Cardiac septum (tissue), 1 donor: ENCODE measurements at places on chromosomes 5 and 9. TPM values are rescaled to one million over a fixed set of nuclear protein-coding genes. Genes with fewer than 3 reads are reported as not detected.

The ABCA2 gene
- 41.5 TPM for total RNA-seq

The SVEP1 gene
- 6.7 TPM for total RNA-seq

The NMUR2 gene
- not detected for total RNA-seq

The PTPDC1 gene
- total RNA-seq: 14.0 TPM

The SLC24A2 gene
- total RNA-seq: 0.30 TPM

The RNF38 gene
- total RNA-seq: 41.2 TPM

- no peak for DNase-seq
Observed at GRCh38 chr9:90825586-90825985, 24.0 kb downstream of the SYK start.

DNA sequence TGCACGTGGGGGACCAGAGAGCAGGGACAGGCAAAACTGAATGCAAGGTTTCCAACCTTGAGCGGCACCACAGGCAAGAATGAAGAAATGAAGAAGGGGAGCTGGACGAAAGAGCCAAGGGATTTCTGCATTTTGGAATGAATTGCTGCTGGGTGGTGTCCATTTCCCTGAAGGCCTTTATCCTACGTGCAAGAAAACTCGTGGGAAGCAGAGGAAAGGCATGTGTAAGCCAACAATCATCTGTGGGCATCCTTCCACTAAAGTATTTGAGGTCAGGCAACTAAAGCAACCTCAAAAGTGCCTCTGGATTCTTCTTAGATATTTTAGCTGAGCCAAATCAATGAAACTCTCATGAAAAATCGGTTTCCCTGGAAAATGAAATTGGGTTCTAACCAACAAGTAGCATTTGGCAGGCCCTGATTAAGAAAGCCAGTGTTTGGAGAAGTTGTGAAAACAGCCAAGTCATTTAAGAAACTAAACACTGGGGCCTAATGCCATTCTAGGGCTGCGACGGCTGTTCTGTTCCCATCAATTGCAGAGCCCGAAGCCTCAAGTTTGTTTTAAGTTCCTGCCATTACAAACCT lies 4.7 kb upstream of the TGFBI start:
- no peak for DNase-seq

- no peak for DNase-seq
Observed at GRCh38 chr9:12702160-12702758, 9.1 kb downstream of the TYRP1 start.

DNA sequence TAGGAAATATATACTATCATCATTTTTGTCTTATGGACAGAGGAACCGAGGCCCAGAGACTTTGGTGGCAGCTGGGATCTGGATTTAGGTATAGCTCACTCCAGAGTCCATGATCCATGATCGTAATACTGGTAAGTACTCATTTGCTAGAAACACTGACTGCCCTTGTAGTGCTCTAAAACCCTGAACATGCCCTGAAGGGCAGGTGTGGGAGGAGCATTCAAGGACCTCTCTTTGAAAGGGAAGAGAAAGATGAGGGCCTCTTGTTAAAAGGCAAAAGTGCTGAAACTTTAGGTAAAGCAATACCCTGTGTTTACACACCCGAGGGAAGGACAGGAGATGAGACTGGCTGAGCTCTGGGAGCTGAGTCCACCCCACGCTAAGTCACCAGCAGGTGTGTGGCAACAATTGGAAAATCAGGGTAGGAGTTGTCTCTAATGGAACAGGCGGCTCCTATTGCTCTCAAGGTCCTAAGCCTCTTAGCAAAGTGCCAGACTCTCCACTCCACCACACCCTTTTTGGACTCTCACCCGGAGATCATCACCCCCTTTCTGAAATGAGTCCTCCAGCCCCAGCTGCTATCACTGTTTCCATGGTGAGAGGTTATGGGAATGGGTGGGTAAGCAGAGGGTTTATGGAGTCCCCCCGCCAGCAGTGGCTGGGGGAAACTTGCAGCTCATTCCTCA lies 34.8 kb downstream of the TRPC7 start:
- DNase-seq: no peak

DNA sequence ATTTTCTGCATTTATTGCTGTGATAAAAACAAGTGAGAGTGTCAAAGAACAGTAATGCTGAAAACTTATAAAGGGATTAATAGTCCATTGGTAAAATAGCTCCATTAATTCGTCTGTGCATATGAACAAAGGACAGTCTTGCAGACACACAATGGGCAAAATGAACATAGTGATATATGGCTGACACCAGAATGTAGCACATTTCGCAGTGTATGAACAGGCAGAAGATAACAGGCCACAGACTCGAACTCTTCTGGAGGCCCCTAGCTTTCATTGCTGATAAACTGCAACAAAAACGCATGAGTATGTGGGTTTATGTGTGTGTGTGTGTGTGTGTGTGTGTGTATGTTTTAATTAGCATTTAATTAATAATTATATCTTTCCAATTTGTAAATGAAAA lies 354.8 kb downstream of the TAF11L14 start:
- DNase-seq: no peak

DNA sequence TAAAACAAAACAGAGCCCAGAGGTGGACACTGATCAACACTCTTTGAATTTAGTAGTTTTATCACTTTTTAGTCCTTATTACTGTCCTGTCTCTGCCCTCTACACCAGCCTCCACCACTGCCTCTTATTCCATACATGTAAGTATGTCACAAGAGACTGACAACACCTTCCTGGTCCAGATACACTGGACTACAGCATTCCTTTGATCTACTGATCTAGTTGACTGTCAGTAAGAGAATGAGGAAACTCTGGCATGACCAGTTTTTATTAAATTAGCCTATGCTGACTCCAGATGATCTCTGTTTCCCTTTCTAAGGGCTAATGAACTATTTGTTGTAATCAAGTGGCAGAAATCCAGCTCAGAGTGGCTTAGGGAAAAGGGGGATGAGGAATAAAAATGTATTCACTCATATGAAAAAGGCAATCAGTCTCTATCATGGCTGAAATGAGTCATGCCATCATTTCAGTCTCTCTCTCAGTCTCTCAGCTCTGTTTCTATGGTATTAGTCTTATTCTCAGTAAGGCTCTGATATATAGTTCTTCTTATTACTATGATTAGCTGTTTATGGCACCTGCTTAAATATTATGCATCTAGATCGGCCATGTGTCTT lies 5.5 kb downstream of the ARHGEF37 start:
- no peak for DNase-seq

DNA sequence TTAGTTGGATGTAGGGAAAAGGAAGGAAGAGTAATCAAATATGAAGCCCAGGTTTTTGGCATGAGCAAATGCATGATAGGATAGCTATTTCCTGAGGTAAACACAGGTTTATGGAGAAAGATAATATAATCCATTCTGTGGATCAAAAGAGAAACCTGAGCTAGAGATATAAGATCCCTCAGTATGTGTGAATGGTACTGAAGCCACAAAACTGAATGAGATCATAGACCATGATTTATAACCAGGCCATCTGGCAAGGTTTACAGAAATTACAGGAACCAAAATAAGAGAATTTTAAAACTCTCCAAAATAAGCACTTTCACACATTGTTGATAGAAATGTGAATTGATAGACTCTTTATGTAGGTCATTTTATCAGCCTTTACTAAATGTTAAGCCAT lies 28.7 kb upstream of the ECM2 start:
- DNase-seq: no peak

GRCh38 chr9:126550891-126551351 lies 62.8 kb upstream of the LMX1B start:
- DNase-seq: no peak

DNA sequence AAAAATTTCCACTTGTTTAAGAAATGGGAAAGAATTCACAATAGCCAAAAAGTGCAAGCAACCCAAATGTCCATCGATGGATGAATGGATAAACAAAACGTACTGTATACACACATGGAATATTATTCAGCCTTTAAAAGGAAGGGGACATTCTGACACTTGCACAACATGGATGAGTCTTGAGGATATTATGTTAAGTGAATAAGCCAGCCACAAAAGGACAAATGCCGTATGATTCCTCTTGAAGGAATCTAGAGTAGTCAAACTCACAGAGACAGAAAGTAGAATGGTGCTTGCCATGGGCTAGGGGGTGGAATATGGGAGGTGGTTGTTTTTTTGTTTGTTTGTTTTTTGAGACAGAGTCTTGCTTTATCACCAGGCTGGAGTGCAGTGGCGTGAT lies 3.8 kb upstream of the ATP6V0E1 start:
- DNase-seq: no peak

- DNase-seq: no peak
Observed at GRCh38 chr9:6782981-6783380, 25.2 kb downstream of the KDM4C start.

DNA sequence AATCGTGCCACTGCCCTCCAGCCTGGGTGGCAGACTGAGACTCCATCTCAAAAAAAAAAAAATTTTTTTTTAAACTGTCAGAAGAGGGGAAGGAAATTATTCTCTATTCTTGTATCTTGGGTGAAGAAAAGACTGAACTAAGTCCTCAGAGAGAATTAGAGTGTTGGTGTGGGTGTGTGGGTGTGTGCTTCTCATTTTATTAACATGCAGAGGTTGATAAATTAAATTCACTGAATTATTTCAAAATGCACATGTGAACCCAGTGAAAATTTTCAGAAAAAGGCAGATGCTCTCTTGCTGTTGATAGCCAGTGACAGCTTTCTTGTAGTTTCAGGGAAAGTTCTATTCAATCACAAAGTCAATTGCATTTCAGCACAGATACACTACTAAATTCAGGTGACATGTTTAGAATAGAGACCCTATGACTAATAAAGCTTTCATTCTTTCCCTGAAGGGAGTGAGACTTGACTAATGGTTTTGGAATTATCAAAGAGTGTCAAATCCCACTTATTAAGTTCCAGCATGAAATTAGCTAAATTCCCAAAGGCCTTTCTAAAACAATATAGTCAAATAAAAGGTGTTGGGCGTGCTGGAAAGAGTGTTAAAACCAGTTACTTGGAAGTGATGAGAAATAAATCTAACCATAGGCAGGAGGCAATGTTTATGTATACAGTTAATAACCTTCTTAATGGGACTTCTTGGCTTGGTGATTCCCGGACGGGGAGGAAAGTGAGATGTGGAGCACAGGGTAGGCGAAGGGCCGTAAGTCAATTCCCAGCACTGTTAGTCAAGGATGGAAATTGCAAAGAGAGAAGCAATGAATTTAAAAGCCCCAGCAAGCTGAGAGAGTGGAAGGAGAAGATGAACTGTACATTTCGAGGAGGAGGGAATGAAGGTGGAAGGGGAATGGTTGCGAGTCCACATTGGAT lies 103.2 kb upstream of the SPATA31D4 start:
- DNase-seq: no peak

DNA sequence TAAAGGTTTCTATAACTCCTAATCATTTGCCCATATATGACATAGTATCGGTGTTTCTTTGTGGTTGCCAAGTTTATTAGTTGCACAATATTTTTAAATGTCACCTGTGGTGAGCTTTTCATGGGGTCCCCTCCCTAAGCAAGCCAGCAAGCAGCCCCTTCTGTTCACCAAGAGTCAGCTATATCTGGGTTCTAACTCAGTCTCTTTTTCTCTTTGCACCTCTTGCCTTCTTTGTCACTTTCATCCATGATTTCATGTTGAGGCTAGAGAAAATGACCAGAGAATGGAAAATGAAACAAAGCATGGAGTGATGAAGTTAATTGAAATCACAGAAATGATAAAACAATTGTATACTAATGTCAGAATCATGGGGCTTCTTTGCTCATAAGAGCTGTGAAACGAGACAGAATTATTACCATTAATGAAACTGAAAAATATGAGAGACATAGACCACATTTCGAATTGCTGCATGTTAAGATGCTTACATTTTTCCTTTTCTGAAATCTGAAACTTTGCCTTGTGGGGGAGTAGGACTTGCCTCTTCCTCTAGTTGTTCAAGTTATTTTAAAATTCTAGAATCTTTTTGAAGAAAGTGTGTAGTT lies 75.7 kb downstream of the CAMK4 start:
- no peak for DNase-seq

DNA sequence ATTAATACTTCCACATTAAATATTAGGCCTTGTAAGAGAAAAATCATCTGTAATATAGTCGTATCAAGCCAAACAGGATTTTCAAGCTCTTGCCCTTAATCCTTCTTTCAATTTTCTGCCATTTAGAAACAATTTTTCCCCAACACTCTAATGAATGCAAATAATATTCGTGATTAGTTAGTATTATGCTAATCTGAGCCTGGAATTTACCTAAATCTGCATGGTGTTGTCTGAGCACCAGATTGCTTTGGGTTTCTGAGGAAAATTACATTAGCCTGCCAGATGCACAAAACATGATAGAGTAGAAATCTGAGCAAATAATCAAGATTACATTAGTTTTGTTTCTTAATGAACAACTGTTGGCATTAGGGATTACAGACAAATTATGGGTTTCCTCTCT lies 176.6 kb downstream of the ZDHHC21 start:
- DNase-seq: no peak

DNA sequence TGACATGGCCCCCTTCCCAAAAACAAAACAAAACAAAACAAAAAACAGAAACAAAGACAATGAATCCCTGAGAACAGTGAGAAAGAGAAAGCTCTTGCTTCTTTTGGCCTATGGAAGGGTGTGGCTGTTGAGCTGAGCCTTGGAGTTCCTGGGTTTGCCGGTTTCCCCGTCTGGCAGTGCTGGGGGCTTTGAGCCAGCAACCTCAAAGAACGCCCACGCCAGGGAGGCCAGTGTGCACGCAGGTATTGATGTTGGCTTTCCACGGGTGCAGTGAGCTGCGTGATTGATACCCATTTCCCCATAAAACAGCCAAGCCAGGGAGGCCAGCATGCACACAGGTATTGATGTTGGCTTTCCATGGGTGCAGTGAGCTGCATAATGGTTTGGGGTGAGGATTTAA lies 8.3 kb upstream of the LCN1 start:
- peak; percentile 60 for DNase-seq

DNA sequence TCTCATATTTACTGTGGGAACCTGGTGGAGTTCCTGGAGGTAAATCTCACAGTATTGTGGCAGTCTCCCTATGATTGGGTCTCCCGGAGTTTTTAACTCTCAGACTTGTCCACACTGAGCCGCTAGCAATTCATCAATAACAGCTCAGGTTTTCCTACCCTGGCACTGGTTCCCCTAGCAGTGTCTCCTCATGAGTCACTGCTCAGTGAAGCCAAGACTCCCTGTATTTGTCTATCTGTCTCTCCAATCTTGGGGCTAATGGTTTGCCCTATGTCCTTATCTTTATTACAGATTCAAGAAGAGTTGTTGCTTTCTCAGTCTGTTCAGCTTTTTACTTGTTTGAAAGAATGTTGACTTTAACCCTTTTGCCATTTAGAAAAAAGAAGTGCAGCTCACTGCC lies 176.7 kb upstream of the FGF10 start:
- DNase-seq: no peak

GRCh38 chr5:109739741-109740728 lies 50.3 kb downstream of the MAN2A1 start:
- no peak for DNase-seq

DNA sequence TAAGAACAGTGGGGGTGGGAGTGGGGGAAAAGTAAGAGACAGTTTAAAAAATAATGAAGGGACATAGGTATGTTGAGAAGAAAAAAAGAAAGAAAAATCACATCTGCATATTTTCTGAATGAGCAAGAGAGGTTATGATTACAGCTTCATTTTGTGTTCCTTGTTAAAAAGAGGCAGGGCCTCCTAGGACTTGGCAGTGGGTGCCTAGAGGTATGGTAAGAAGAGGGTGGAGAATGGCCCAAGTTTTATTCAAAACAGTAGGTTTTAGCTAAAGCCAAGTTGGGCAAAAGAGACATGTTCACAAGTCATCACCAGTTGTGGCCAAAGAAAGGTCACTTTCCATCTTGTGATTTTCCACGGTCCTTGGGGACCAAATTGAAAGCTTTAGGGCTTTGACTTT lies 643.4 kb downstream of the CCDC171 start:
- no peak for DNase-seq

GRCh38 chr5:12611132-12611531 lies 706.9 kb upstream of the CTNND2 start:
- no peak for DNase-seq
